Fibroblast of upper back skin (primary cell): ENCODE measurements at places on chromosomes 3 and 15.

DNA sequence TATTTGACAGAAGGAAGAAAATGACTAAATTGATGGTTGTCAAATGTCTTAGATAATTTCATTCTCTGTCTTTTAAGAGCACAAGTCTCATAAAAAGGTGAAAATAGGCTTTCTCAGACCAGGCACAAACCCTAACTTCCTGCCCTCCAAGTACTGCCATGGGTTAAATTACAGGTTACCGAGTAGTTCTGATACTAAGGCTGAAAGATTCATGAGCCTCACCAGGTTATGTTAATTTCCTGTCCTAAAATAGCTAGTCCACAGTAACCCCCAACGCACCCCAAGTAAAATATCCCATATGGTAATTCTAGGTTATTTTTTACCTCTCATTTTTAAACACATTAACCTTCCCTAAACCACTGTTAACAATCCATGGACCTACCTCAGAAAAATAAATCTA, 42.0 kb downstream of the GSK3B start:
- DNase-seq, result no peak

- no peak for DNase-seq
Observed at GRCh38 chr3:195099951-195100785, 170.8 kb downstream of the XXYLT1 start.

DNA sequence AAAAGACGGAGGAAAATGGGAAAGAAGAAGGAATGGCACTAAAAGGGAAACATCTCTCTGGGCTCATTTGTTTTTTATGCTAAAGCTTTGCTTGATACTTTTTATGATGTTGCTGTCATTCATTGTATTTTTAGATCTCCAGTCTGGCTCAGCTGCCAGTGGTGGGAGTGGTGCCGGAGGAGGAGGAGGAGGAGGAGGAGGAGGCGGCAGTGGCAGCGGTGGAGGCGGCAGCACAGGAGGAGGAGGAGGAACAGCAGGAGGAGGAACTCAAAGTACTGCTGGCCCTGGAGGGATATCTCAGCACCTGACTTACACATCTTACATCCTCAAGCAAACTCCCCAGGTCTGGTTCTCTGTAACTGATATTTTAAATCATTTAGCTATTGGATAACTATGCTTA, 49.6 kb downstream of the MAP6D1 start:
- DNase-seq, result no peak

DNA sequence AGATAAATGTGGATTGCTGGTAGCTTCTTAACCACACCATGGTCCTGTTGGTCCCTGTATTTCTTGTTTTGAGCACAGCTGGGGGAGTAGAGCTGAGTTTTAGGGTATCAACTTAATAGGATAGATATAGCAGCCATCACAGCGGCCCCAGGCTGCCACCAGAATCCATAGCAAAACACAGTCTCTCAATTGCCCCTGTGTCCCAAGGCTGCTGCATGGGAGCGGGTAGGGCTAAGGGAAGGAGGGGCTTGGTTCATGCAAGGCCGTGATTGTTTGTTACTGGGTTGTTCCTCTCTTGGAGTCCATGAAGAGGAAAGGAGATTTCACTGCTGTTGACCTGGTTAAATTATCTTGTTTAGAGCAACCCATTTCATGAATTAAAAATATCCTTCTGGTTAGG, 22.1 kb downstream of the ARNT2 start:
- DNase-seq, result no peak

DNA sequence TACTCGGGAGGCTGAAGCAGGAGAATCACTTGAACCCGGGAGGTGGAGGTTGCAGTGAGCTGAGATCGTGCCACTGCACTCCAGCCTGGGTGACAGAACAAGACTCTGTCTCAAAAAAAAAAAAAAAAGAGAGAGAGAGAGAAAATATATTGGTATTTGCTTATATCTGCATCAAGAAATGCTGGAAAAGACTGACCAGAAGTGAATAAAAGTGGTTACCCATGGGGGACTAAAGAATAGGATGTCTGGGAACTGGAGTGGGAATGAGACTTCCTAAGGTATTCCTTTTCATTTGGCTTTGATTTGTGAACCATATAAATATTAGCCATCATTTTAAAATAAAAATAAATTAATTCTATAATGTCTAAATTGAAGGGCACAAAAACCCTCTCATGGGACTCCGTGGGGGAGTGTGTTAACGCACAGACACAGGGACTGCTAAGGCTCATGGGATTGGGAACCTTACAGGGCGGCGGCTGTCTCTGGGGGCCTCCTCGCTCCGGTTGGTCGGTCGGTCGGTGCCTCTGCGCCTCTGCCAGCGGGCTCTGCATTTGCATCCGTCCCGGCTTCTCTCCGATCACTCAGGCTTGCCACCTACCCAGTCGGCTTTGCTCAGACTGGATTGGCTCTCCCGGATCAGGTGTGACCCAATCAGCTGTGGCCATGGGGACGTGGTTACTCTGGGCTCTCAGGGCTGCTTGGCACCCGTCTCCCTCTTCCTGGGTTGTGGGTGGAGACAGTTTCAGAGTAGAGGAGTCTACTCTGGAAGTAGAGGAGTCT, 12.7 kb upstream of the TSPAN3 start:
- peak; percentile 40 for DNase-seq

DNA sequence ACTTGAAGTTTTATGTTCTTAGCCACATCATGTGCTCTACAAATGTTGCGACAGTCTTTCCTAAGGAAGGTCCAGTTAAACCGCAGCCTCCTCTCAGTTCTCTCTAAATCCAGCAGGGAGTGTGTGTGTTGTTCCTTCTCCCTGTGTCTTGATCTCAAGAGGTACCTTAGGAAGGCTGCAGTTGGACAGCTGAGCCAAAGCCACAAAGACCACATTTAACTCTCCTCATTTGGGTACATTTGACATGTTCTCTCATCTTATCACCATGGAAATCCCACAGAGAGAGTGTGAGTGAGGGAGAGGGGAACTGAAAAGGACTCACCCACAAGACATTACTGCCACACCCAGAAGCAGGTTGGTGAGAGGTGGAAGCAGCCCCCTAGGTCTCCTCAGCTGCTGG, 79.5 kb downstream of the CD200R1L start:
- no peak for DNase-seq
